ENCODE measurements at places on chromosomes 5 and 9.
A peak's percentile ranks its signal among the peaks of the same experiment; 100 is the strongest.

GRCh38 chr9:136438548-136439480 is 831 bp downstream of the INPP5E start:
- peak; percentile 33 for DNase-seq

GRCh38 chr5:24391816-24392215 is 253.0 kb downstream of the CDH10 start:
- no peak for DNase-seq

DNA sequence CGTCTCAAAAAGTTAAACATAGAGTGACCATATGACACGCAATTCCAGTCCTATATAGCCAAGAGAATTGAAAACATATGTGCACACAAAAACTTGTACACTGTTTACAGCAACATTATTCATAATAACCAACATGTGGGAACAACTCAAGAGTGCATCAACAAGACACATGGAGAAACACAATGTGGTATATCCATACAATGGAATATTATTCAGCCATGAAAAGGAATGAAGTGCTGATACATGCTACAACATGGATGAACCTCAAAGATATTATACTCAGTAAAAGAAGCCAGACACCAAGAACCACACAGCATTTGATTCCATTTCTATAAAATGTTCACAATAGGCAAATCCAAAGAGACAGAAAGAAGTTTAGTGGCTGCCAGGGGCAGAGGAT is 317.0 kb downstream of the NSG2 start:
- no peak for DNase-seq

DNA sequence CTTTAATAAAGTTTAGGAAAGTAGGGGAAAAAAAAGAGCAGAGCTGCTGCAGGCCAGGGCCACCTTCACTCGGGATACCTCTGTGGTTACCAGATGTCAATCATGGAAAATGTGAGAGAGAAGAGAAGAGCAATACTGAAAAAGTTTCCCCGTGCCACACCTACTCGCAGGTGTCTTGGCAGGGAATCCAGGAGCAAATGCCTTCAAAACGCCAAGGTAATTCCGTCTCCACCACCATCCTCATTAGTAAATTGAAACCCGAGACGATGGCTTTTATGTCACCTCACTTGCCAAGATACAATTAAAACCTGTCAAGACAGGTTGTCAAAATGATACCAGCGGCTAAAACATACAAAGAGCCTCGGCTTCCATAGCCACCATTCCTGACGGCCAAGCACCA is 49.7 kb downstream of the FAM81B start:
- no peak for DNase-seq

DNA sequence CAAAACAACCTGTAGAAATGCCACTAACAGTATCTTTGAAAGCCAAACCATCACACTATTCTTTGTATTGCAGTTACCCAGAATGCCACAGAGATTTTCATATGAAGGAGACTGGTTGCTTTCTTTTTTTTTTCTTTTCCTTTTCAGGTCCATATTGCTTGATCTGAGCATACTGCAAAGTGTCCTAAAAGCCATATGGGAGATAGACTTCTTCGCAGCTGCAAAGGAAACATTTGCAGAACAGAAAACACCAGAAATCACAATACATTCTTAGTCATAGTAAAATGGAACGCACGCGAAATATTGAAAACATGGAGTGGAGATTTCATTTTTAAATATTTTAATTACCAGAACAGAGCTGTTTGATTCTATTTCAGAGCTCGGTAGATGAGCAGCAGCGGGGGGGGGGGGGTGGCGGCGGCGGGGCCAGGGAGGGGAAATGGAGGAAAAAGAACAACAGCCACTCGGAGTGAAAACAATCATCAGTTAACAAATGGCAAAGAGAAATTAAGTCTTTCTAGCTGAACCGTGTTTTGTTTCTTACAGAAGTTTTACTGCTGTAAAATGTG is 284.1 kb downstream of the NFIB start:
- no peak for DNase-seq

GRCh38 chr5:110441035-110441434 is 285.4 kb downstream of the TMEM232 start:
- DNase-seq = no peak

DNA sequence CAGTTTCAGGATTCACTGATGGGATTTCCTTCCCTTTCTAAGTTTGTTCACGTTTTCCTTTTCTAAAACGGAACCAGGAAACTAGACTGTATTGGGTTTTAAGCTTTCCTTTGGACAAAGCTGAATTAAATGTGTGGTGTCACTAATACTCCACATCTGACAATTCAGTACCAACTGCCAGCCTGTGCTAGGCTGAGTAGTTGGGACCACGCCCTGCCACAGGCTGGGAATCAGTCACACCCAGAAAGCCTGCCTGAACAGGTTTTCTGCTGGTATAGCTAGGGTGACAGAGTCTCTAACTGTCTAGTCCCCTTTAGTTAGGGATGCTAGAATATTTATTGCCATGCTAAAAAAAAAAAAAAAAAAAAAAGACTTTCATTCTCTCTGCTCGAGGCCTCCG is 15.6 kb downstream of the SPACA9 start:
- DNase-seq = no peak

Measured in T-helper 2 cell (primary cell).